ENCODE measurements at places on chromosomes 2 and 18.

- H3K4me1 ChIP-seq, result peaks cover 9% of the 10 kb centered on the region
- H3K36me3 ChIP-seq, result peaks cover 28% of the 10 kb centered on the region
- DNase-seq, result no peak
- H3K4me3 ChIP-seq, result no peak overlapping the region
- no peaks in the 10 kb centered on the region for H3K27me3 ChIP-seq
Observed at GRCh38 chr2:159177357-159177756, 109.1 kb downstream of the WDSUB1 start.

DNA sequence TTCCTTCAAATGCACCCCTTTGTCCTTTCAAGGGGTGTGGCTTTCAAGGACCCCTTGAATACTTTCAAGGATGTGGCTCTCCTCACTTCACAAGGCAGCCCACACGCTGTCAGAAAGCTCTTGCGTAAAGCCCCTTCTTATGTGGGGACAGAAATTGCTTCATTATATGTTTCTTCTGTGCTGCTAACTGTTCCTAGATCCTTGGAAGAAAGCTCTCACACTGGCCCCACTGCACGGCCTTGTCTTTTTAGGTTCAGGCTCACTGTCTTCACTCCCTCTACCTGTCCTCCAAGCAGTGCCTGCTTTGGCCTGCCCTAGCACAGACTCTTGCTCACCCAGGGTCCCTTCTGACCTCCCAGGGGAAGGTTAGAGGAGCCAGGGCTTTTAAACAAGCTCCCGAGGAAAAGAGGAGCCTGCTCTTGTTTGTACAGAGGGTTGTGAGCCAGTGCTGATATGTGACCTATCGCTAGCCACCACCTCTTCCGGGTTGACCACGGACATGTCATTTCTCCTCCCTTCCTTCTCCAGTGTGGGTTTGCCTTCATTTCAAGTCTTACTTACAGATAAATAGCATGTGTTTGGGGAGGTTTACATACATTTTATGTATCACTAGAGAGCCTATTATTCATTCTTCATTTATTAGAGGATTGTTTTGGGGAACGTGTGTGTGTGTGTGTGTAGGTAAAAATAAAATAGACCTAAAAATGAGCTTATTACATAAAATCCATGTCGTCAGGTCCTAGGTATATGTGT, 94.7 kb downstream of the RTN4 start:
- H3K27me3 ChIP-seq, result no peaks in the 10 kb centered on the region
- H3K4me1 ChIP-seq, result peaks cover 19% of the 10 kb centered on the region
- no peak for DNase-seq
- H3K36me3 ChIP-seq, result peaks cover under 1% of the 10 kb centered on the region
- no peak overlapping the region for H3K4me3 ChIP-seq

DNA sequence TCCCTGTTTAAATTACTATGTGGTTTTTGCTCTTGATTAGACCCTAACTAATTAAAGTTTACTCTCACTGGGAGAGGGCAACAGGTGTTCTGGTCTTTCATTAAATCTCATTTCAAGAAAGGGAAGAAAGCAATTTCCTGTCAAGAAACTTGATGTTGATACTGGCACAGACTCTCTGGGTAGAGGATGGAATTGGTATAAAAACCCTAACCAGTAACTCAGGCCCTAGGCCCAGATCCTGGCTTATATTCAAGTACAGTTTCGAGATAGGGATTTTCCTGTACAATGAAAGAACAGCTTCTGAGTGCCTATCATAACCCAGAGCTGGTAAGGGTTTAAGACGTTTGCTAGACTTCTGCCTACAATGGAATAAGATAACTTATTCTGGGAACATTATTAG, 61.6 kb upstream of the ACYP2 start:
- H3K4me3 ChIP-seq, result no peak overlapping the region
- peaks cover 17% of the 10 kb centered on the region for H3K36me3 ChIP-seq
- H3K4me1 ChIP-seq, result peaks cover 2% of the 10 kb centered on the region
- no peaks in the 10 kb centered on the region for H3K27me3 ChIP-seq

- H3K27me3 ChIP-seq, result peaks cover 19% of the 10 kb centered on the region
- no peak for DNase-seq
- no peak overlapping the region for H3K27ac ChIP-seq
- peaks cover 14% of the 10 kb centered on the region for H3K4me1 ChIP-seq
- no peak overlapping the region for H3K4me3 ChIP-seq
- H3K36me3 ChIP-seq, result no peaks in the 10 kb centered on the region
Observed at GRCh38 chr2:20541651-20542050, 94.8 kb downstream of the RHOB start.

- H3K27ac ChIP-seq, result peak overlapping the region; percentile 33
- H3K27me3 ChIP-seq, result no peaks in the 10 kb centered on the region
- peaks cover 9% of the 10 kb centered on the region for H3K4me1 ChIP-seq
- no peak overlapping the region for H3K4me3 ChIP-seq
- H3K36me3 ChIP-seq, result peaks cover 2% of the 10 kb centered on the region
- DNase-seq, result no peak
Observed at GRCh38 chr2:179995741-179996515, 11.2 kb downstream of the CWC22 start.

DNA sequence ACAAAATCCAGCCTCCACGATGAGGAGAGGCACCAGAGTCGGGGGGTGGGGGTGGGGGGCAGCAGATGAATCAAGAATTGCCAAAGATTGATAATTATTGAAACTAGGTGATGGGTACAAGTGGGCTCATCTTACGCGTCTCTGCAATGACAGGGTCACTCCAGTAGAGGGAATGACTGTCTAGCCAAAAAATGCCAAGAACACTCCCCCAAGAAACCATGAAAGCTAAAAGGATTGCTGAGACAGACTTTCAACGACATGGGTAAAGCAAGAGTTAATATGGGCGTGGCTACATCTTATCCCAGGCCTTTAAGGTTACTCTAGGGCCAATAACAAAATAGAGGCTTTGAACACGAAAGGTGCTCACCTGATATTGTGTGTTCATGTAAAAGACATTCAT, 86.5 kb downstream of the STK39 start:
- no peaks in the 10 kb centered on the region for H3K27me3 ChIP-seq
- no peak overlapping the region for H3K4me3 ChIP-seq
- H3K36me3 ChIP-seq, result peaks cover 6% of the 10 kb centered on the region
- H3K27ac ChIP-seq, result no peak overlapping the region

GRCh38 chr2:16061441-16062217, 121.3 kb downstream of the MYCN start:
- DNase-seq, result no peak
- H3K4me3 ChIP-seq, result no peak overlapping the region
- peaks cover 17% of the 10 kb centered on the region for H3K4me1 ChIP-seq
- peaks cover 7% of the 10 kb centered on the region for H3K36me3 ChIP-seq

DNA sequence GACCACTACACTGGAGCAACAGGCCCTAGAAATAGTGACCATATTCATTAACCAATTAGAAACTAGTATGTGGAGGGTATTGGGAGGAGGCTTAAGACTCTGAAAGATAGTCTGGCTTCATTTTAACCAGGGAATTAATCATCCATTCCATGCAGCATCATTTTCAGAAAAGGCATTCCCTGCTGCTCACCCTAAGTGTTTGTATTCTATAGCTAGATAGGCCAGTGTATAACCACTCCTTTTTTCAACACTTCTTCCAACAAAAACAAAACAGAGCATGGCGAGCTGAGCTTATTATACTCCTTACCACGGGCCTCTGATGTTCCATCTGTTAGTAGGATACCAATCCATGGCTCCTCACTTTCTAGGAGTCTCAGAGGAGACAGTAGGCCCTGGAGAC, 112.0 kb upstream of the PKDCC start:
- no peaks in the 10 kb centered on the region for H3K36me3 ChIP-seq
- peaks cover 73% of the 10 kb centered on the region for H3K4me1 ChIP-seq
- no peak overlapping the region for H3K4me3 ChIP-seq
- no peak overlapping the region for H3K27ac ChIP-seq
- H3K27me3 ChIP-seq, result no peaks in the 10 kb centered on the region

DNA sequence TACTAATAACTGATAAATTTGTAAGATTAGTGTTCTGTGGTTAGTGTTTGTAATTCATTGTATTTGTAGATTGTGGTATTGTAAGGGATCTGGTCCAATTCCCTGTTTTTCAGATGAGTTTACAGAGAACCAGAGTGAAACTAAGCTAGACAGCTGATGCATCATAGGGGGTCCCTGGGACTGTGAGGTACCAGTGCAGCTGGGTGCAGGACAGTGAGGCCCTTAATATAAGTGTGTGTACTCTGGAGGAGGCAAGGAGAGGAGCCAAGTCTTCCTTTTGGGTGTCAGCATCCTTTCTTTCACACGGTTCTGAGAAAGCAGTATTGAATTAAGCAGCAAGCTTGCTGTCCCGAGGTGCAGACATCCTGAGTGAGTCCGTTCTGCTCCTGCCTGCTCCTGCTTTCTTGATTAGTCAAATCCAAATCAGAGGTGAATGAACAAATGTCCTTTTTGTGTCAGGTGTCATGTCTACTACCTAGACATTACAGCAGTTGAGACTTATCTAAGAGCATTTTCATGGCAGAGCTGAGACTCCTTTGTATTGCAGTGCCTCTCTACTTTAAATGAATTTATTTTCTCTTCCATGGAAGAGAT, 194.9 kb downstream of the MCFD2 start:
- no peak for DNase-seq
- H3K27ac ChIP-seq, result no peak overlapping the region
- no peaks in the 10 kb centered on the region for H3K27me3 ChIP-seq
- no peak overlapping the region for H3K4me3 ChIP-seq
- H3K36me3 ChIP-seq, result peaks cover 4% of the 10 kb centered on the region

GRCh38 chr2:237674731-237675276, 47.4 kb downstream of the LRRFIP1 start:
- DNase-seq, result no peak
- H3K4me1 ChIP-seq, result peaks cover 26% of the 10 kb centered on the region
- H3K4me3 ChIP-seq, result peak overlapping the region; percentile 20
- H3K27me3 ChIP-seq, result no peaks in the 10 kb centered on the region

DNA sequence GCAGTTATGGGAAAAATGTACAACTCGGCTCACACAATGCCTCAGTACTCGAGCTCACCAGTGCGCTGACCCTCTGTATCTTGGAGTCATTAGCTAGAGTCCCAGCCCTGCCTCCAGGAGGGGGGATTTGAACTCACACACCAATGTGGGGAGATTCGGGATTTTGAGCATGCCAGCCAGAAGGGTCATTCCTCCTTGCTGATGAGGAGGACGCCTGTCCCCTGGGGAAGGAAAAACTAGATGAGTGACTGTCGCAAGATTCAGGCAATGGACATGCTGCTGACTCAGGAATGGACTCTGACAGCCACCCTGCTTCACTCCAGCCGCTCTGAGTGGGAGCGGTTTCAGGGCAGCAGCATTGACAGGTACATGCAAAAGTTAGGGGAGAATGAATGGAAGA, 20.6 kb downstream of the FIGN start:
- H3K36me3 ChIP-seq, result no peaks in the 10 kb centered on the region
- H3K4me3 ChIP-seq, result no peak overlapping the region
- H3K27me3 ChIP-seq, result no peaks in the 10 kb centered on the region
- peaks cover 29% of the 10 kb centered on the region for H3K4me1 ChIP-seq

GRCh38 chr2:236799391-236800026, 229.9 kb downstream of the ACKR3 start:
- no peaks in the 10 kb centered on the region for H3K36me3 ChIP-seq
- peaks cover 34% of the 10 kb centered on the region for H3K27me3 ChIP-seq
- H3K4me3 ChIP-seq, result no peak overlapping the region
- no peaks in the 10 kb centered on the region for H3K4me1 ChIP-seq
- DNase-seq, result no peak

- peaks cover 2% of the 10 kb centered on the region for H3K4me1 ChIP-seq
- H3K36me3 ChIP-seq, result no peaks in the 10 kb centered on the region
- no peak overlapping the region for H3K4me3 ChIP-seq
- H3K27ac ChIP-seq, result no peak overlapping the region
- H3K27me3 ChIP-seq, result no peaks in the 10 kb centered on the region
Observed at GRCh38 chr2:21228041-21228895, 104.5 kb downstream of the TDRD15 start.

DNA sequence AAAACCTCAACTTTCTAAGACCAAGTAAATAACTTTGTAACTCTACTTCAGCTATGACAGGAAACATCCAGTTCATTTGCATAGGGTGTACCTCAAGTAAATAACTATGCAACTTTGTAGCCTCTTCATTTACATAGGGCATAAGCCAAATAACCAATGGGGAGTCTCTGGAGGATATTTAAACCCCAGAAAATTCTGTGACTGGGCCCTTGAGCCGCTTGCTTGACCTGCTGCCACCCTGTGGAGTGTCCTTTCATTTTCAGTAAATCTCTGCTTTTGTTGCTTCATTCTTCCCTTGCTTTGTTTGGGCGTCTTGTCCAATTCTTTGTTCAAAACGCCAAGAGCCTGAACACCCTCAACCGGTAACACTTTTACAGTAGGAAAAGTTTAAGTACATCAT, 1112.7 kb upstream of the NRXN1 start:
- H3K4me1 ChIP-seq, result no peaks in the 10 kb centered on the region
- no peaks in the 10 kb centered on the region for H3K27me3 ChIP-seq
- H3K36me3 ChIP-seq, result no peaks in the 10 kb centered on the region
- no peak for DNase-seq
- H3K27ac ChIP-seq, result no peak overlapping the region
- H3K4me3 ChIP-seq, result no peak overlapping the region

- DNase-seq, result no peak
- H3K4me1 ChIP-seq, result no peaks in the 10 kb centered on the region
- H3K4me3 ChIP-seq, result no peak overlapping the region
- H3K27me3 ChIP-seq, result no peaks in the 10 kb centered on the region
Observed at GRCh38 chr2:83016343-83017110, 1442.6 kb downstream of the SUCLG1 start.

- peaks cover 5% of the 10 kb centered on the region for H3K27me3 ChIP-seq
- DNase-seq, result no peak
- H3K36me3 ChIP-seq, result no peaks in the 10 kb centered on the region
- H3K4me3 ChIP-seq, result no peak overlapping the region
- H3K27ac ChIP-seq, result no peak overlapping the region
Observed at GRCh38 chr18:59853380-59853779, 46.4 kb upstream of the PMAIP1 start.

- H3K36me3 ChIP-seq, result no peaks in the 10 kb centered on the region
- no peak for DNase-seq
- peaks cover 3% of the 10 kb centered on the region for H3K4me1 ChIP-seq
- H3K4me3 ChIP-seq, result no peak overlapping the region
- no peaks in the 10 kb centered on the region for H3K27me3 ChIP-seq
- no peak overlapping the region for H3K27ac ChIP-seq
Observed at GRCh38 chr2:180742801-180743200, 237.6 kb upstream of the UBE2E3 start.

DNA sequence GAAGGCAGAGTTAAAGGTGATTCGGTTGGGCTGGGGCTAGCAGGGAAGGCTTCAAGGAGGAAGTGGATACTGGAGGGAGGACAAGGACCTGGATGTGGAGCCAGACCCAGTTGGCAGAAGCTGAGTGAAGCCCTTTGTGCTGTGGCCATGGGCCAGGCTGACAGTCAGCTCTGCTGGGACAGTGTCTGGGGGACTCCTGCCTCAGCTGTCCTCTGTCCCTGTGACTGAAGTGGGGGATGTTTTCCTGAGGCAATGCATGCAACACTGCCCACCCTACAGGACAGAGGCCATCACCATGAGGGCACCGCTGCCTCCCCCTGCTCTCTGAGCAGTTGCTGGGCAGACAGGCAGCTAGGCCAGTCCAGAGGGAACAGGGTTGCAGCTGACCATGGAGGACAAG, 40.0 kb downstream of the ST8SIA5 start:
- H3K4me3 ChIP-seq, result no peak overlapping the region
- peaks cover 1% of the 10 kb centered on the region for H3K4me1 ChIP-seq
- H3K27me3 ChIP-seq, result peaks cover 14% of the 10 kb centered on the region
- H3K27ac ChIP-seq, result no peak overlapping the region
- H3K36me3 ChIP-seq, result no peaks in the 10 kb centered on the region

GRCh38 chr2:2827046-2827636, 496.1 kb upstream of the MYT1L start:
- no peak overlapping the region for H3K27ac ChIP-seq
- no peaks in the 10 kb centered on the region for H3K36me3 ChIP-seq
- DNase-seq, result no peak
- H3K4me1 ChIP-seq, result no peaks in the 10 kb centered on the region
- H3K27me3 ChIP-seq, result peaks cover 15% of the 10 kb centered on the region
- no peak overlapping the region for H3K4me3 ChIP-seq
